ENCODE measurements at places on chromosomes 2 and 18. TPM values are rescaled to one million over a fixed set of nuclear protein-coding genes. Genes with fewer than 3 reads are reported as not detected.

ZNF804A gene
- 0.12 TPM for polyA plus RNA-seq

DTNA gene
- 34.6 TPM for polyA plus RNA-seq

CAPN13 gene
- polyA plus RNA-seq = not detected

CXCR4 gene
- polyA plus RNA-seq = 1.1 TPM

RAB6C gene
- not detected for polyA plus RNA-seq

CNRIP1 gene
- 9.3 TPM for polyA plus RNA-seq

ABCG5 gene
- polyA plus RNA-seq = not detected

DNA sequence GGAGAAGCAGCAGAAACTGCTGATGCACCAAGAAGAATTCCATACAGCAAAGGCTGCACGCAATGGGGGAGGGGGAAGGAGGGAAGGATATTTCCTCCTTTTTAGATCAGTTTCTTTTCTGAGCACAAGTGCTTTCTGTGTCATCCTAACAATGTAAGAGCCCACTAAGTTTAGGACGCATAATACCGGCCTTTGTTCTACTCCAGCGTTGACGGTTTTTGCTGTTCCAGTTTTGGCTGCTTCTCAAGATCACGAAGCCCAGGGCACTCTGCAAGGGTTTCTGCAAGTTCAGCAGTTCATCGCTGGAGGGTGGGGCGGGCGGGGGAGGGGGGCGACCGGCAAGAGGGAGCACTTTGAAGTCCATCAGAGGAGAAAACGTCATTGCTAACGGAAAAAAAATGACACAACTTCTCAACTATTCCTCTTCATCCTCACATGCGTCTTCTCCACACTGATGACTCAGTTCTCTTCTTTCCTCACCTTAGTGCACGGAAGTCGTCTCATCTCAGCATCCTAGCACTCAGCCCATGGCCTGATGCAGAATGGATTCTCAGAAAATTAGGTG is 8.7 kb downstream of the FAM178B start:
- H3K27me3 ChIP-seq = no peaks in the 10 kb centered on the region
- H3K36me3 ChIP-seq = no peaks in the 10 kb centered on the region
- no peak overlapping the region for H3K27ac ChIP-seq
